Urothelium cell line (cell line): ENCODE measurements at places on chromosomes 3 and 15.

DNA sequence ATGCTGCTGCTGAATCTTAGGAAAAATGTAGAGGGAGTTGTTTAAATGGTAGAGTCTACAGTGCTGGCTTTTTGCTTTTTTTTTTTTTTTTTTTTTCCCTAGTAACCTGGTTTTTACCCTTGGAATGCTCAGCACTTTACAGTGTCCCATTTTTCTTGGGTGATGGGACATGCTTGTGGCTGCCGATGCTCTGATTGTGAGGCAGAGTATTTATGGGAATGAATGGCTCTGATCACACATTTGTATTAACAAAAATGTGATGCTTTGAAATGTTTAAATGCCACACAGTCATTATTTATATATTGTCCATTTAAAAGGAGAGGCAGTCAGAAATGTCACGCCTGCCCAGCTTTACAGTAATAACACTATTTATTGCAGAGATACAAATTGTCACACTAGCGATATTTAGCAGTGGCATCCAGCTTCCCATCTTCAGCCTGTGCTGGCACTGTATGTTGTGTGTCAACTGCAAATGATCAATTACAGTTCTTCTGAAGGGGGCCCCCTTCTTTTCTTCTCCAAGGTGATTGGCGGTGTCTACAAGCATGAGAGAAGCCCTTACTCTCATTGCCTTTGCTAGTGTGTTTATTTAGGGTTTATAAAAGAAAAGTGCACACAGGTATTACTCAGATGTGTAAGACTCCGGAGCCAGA is 30.9 kb upstream of the IGF1R start:
- DNase-seq: no peak

DNA sequence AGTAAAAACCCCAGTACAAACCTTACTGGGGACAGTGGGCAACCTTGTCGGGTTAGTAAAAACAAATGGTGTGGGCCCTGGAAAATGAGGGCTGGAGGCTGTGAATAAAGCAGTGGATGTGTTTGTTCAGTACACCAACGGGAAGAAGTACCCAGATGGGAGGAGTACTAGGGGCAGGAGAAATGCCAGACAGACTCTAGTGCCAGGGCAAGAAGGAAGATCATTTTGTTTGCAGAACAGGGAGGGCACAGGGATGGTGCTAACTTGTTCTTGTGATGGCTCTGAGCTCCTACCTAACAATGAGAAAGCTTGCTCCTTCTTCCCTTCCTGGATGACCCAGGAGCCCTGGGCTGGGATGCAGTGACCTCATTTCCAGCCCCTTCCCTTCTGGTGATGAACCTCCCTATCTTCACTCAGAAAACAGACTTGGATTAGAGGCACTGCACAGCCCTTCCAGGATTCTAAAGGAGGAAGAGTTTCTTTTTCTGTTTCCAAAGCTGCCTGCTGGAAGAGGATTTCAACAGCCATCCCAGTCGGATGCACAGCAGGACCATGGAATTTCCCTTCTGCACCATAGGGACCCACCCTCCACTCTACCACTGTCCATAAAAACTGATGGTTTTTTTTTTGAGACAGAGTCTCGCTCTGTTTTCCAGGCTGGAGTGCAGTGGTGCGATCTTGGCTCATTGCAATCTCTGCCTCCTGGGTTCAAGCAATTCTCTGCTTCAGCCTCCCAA is 6.1 kb downstream of the RASSF1 start:
- no peak for DNase-seq

DNA sequence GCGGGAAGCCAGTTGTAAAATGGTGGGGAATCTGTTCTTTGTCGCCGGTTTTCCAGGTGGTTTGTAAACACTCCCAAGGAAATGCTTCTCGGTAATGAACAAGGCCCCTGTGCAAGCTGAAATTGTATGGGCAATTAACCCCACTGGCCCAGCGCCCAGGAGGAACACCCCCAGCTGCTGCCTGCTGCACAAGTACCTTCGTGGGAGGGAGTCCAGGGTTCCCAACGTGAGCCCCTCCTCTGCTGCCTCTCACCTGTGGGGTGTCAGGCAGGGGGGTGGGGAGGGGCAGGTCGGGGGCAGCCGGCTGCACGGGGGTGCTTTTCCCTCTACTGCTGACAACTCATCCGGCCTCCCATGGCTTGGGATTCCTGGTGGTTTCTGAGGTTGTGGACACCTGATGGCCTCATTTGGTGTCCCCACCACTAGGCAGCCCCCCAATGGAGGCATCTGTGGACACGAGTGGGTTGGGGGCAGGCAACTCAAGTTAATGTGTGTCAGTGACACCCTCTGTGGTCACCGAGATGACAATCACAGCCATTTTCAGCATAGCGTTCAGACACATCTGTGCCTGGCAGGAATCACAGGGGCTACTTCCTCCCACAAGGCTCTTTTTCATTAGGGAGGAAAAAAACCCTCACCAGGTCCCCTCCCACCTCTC is 35.6 kb upstream of the PRR23E start:
- no peak for DNase-seq

- no peak for DNase-seq
Measured at GRCh38 chr3:122730240-122730639, 49.6 kb downstream of the PARP14 start.

- DNase-seq: peak; percentile 82
Measured at GRCh38 chr15:98779463-98780071, 131.2 kb downstream of the IGF1R start.
